ENCODE measurements at places on chromosomes 4 and X.

- DNase-seq: no peak
Measured at GRCh38 chr4:89556601-89557305, 249.2 kb upstream of the GPRIN3 start.

- no peak for DNase-seq
Measured at GRCh38 chrX:107769581-107770317, 5.8 kb downstream of the TSC22D3 start.

DNA sequence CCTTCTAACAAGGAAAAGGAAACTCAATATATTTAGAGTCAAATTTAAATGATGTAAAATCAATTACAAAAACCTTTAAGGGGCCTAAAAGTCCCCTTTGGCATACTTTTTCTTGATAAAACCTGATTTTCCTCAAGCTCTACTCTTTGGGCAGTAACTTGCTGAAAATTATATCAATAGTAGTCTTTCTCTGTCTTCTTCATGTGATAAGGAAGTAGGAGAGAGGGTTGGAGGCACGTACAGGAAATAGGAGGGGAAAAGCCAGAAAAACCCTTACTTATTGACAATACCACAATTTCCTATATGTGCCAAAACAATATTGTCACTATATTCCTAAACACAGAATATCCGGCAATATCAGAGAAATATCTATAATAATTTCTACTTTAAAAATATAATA lies 9.6 kb downstream of the RHOH start:
- no peak for DNase-seq

GRCh38 chr4:83267121-83267829 lies 17.3 kb downstream of the COQ2 start:
- DNase-seq: no peak

GRCh38 chr4:11049001-11049400 lies 364.4 kb upstream of the CLNK start:
- DNase-seq: no peak

DNA sequence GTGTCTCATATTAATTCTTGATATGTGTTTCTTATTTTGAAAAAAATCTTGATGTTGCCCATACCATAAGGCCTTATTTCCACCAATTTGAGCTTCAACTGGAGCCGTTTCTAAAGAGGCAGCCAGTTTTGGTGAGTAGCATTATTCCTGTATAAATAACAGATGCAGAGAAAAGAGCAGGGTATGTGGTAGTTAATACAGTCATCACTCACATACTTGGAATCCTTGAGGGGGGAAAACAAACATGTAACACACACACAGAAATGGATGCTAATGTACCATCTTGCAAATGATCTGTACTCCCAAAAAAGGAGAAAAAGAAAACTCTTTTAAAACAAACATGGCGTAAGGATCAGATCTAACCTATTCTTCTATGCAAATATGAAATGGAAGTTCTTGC lies 389.7 kb downstream of the GPM6A start:
- no peak for DNase-seq

DNA sequence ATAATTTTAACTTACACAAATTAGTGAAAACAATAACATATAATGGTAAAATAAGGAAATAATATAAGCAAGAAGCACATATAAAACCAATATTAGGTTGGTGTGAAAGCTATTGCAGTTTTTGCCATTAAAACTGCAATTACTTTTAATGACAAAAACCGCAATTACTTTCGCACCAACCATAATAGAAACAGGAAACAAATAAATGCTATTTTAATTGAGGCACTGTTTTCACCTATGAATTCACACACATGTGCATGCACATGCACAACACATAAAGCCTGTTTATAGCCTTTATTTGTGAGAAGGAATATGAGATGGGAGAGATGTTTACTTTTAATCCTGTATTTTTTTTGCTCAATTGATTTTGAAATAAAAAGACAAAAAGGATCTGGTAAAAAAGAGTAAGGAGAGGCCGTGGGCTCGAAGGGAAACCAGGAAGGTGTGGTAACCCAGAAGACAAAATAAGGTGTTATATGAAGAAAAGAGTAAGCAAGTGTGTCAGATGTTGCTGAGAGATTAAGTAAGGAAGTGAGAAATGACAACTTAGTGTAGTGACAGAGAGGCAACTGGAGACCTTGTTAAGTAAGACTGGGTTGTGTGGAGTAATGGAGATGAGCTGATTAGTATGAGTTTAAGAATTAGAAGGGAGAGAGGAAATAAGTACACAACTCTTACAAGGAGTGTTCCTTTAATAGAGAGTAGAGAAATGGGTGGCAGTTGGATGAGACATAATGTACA lies 69.0 kb downstream of the KLHL13 start:
- DNase-seq: no peak

GRCh38 chr4:3410401-3411135 lies 31.2 kb upstream of the HGFAC start:
- DNase-seq: no peak

Measured in kidney (tissue), 22 donors.